ENCODE measurements at places on chromosomes 5 and 9.

- no peak for DNase-seq
Observed at GRCh38 chr5:132213666-132214065, 14.0 kb downstream of the P4HA2 start.

DNA sequence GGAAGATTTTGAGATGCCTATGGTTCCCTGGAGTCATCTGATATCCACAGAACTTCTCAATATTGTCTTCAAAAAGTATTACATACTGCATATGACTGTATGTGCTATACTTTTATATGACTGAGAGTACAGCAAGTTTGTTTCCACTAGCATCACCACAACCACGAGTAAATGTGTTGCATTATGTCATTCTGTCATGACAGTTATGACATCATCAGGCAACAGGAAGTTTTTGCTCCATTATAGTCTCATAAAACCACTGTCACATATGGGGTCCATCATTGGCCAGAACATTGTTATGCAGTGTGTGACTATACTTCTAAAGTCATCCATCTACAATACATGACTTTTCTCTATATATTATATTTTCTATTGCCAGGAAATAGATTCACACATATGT, 831.7 kb downstream of the SEMA5A start:
- no peak for DNase-seq

DNA sequence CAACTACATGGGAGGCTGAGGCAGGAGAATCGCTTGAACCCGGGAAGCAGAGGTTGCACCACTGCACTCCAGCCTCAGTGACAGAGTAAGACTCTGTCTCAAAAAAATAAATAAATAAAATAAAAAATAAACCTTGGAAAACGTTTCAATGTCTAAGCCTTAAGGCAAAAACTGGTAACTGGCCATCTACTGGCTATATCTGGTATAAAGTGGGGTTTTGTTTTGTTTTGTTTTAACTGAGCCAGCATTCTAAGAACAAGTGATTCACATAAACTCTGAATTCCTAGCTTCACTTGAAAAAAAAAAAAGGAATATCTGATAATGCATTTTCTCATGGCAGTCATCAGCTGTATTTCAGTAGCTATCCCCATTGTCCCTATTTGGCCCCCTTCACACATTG, 126.1 kb upstream of the EFNA5 start:
- peak; percentile 23 for DNase-seq

DNA sequence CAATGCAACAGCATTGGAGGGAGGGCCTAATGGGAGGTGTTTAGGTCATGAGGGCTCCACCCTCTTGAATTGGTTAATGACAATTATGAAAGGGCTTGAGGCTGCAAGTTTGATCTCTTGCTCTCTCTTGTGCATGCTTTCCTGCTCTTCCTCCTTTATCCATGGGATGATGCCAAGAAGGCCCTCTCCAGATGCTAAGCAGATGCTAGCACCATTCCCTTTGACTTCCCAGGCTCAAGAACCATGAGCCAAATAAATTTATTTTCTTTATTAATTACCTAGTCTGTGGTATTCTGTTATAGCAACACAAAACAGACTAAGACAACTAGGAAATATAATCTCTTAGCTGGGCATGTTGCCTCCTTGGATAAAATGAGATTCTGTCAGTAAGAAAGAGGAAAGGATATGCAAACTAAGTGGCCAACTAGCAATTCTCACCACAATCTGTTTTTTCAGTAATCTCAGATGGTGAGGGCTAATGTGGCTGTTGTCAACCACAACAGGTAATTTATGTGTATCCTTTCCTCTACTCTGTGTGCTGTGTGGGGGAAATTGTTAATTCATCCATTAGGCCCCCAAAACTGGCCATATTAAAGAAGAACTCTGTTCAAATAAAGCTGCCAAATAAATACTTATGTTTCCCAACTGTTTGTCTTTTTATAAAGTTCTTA, 269.1 kb upstream of the CD180 start:
- DNase-seq, result peak; percentile 23

- peak; percentile 97 for DNase-seq
Observed at GRCh38 chr9:91047993-91048607, 246.5 kb downstream of the SYK start.

- DNase-seq, result no peak
Observed at GRCh38 chr5:109844148-109844547, 154.4 kb downstream of the MAN2A1 start.

- peak; percentile 72 for DNase-seq
Observed at GRCh38 chr5:98296426-98296825, 477.0 kb upstream of the RGMB start.

DNA sequence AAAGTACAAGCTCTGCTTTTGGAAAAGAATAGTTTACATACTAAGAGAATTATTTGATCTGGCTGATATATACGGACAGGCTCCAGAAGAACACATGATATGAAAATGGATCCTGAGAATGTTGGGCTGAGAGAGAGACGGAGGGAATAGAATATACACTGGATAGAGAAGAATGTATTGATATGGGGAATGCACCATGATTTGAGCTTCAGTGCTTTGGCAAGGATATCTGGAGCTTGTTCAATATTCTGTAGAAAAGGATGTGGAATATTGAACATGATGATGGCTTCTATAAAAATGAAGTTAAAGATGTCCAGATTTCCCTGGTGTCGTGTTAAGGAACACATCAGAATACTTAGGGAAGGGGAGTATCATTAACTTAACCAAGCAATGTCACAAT, 280.5 kb upstream of the VLDLR start:
- DNase-seq, result no peak

DNA sequence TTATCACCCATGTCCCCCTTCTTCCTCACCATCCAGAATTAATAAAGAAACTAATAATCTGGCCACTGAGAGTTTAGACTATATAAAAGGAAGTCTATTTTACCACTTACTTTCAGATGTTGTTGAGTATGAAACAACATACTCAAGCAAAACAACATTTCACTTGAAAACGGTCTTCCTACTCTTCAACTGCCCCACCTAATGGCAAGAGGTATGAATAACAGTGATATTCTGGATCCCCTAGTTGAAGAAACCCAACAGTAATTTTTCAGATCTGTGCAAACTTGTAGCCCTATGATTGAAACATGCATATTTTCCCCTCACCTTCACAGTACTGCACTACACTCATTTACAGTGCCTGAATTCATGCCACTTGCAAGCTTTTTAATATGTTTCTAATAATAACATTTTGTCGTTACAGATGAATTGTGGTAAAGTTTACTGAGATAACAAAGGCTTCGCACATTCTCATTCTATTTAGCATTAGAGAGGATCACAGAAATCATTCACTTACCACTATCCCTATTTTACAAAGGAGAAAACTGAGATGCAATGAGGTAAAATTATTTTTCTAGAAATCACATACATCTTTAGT, 267.9 kb upstream of the PDE4D start:
- peak; percentile 47 for DNase-seq

DNA sequence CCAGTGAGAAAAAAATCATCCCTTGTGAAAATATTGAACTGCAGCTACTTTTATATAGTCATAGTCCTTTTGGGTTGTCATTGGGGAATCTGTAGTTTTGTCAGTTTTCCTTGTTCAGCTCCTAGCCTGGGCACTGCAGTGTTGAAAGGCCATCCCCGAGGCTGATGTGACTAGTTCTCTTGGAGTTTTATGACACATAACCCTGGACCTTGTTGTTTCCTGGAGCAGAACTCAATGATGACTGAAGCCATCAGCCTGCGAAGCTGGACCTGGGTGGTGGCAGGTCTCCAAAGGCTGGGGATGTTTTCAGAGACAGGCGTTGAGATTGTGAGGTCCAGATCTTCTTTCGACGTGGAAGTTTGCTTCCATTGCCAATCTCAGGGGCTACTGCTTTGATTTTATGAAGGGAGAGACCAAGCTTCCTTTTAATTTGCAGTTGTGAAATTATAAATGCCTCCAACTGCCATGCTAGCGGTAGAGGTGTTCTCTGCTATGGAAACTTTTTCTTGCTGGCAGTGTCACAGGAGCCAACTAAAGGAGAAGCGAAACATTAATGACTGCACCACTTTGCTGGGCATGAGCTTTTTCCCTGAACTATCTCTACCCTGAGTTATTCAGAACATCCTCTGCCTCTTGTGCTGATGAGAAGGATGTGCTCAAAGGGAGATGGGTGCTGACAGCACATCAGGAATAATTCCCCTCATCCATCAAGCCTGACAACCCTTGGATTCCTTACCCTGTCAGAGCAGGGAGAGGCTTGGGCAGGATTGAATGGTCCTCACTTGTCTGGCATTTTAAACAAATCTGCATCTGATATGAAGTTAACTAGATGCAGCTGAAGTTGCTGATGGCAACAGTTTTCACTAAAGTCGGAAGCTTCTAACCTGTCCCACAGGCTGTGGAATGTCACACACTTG, 209.6 kb downstream of the MAST4 start:
- no peak for DNase-seq

- DNase-seq, result no peak
Observed at GRCh38 chr5:172593306-172593705, 47.8 kb upstream of the NEURL1B start.

GRCh38 chr9:7234144-7234543, 476.4 kb downstream of the KDM4C start:
- DNase-seq, result peak; percentile 38

GRCh38 chr5:128111818-128112448, 28.4 kb downstream of the SLC12A2 start:
- DNase-seq, result peak; percentile 84

GRCh38 chr5:151721087-151721646, 34.5 kb upstream of the SPARC start:
- DNase-seq, result no peak

- DNase-seq, result no peak
Observed at GRCh38 chr5:140166911-140167310, 8.1 kb upstream of the CYSTM1 start.

GRCh38 chr9:82930116-82930515, 132.8 kb downstream of the RASEF start:
- DNase-seq, result no peak

- no peak for DNase-seq
Observed at GRCh38 chr5:96197347-96197746, 235.7 kb upstream of the ELL2 start.

DNA sequence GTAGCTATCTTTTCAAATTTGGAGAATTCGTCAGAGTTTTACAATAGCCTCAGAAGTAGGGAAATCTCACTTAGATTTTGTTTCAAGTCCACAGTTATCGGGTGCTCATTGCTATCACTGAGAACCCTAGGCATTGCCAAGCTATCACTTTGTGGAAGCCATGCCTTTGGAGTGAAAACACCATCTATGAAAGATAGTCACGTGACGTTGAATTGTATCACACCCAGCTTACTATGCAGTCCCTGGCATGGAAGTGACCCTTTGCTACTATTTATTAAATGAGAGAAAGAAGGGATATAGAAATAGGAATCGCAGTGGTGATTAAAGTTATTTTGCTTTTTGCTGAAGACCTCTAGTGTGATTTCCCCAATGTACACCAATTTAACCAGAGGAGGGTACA, 97.2 kb downstream of the AOPEP start:
- no peak for DNase-seq

- peak; percentile 77 for DNase-seq
Observed at GRCh38 chr5:15013654-15014463, 142.3 kb upstream of the ANKH start.

DNA sequence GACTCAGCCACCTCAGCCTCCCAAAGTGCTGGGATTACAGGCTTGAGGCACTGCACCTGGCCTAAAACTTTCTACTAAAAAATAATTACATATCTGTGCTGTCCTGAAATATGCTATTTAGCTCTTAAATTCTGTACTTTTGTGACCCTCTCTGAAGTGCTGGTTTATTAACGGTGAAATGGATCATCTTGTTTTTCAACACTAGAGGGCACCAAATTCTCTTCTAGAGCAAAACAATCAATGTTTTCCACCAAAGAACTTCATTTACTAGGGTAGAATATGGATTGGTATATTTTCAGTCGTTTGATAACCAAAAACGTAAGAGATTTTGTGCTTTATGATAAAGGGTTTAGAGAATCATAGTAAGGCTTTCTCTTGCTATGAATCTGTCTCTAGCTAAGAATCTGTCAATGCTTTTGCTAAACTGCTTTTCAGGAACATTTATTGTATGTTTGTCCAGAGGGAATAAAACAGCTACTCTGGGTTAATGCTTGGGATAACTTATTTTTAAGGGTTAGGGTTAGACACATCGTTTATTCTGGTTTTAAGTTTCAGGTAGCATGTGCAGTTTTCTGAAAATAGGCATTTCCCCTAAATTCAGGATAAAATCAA, 63.6 kb downstream of the RNF180 start:
- peak; percentile 50 for DNase-seq

- DNase-seq, result peak; percentile 30
Observed at GRCh38 chr5:142156839-142157463, 48.4 kb downstream of the NDFIP1 start.

- no peak for DNase-seq
Observed at GRCh38 chr9:126371007-126371870, 44.6 kb downstream of the MVB12B start.

DNA sequence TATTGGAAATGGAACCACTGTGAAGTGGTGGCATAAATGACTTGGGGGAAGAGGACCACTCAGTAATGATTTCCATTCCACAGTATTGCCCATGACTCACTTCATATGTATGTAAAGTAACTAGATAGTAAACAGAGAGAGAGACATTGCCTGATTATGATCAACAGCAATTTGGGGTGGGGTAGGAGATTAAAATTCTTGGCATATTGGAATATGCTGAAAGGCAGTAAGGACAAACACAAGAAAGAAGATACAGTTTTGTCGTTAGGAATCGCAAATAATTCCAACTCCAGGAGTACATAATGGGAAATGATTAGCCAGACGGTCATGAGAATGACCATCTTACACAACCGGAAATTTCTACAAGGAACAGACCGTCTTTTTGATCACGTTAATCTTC, 1.5 kb upstream of the HMGCS1 start:
- DNase-seq, result no peak

DNA sequence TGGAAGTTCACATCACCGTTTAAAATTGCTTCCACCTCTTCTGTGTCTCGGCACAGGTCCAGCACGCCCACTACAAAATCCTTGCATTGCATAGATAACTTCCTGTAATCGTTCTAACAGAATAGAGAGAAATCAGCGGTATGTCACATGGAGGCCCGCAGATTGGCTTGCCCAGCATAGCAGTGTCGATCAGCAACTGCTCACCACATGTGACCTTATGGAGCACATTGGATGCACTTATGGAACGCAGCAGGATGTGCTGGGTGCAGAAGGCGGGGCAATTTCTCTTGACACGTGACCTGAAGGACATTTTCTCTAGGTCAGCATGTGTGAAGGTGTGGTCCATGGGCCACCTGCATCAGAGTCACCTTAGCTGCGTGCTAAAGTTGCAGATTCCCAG, 49.7 kb downstream of the TRPC7 start:
- no peak for DNase-seq

DNA sequence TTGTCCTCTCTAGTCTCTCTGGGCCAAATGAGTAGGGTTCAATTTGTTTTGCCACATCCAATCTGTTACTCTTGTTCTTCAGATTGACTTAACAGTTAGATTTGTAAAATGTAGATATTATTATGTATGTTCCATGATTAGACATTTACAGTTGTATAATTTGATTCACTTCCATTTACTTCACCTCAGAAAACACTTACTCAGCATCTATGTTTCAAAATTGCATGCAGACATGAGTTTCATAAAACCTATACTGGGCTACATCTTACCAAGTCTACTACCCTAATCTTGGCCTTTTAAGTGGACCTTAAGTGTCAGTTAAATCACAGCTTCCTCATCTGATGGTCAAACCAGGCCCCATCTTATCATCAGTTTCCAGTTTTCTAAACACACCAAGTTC, 1181.2 kb upstream of the CDH9 start:
- no peak for DNase-seq

- DNase-seq, result peak; percentile 6
Observed at GRCh38 chr5:150111122-150111521, 24.8 kb upstream of the CSF1R start.

Data from EH (cell line).